ENCODE measurements at places on chromosomes 4 and X. TPM values are rescaled to one million over a fixed set of nuclear protein-coding genes. Genes with fewer than 3 reads are reported as not detected.

SPP1 gene
- 16.3 TPM for polyA plus RNA-seq

GCNA gene
- 0.67 TPM for polyA plus RNA-seq

PTCHD1 gene
- 0.03 TPM for polyA plus RNA-seq

RTL3 gene
- 0.03 TPM for polyA plus RNA-seq

PASD1 gene
- not detected for polyA plus RNA-seq

TMEM150C gene
- 2.7 TPM for polyA plus RNA-seq

UGT2B10 gene
- not detected for polyA plus RNA-seq

HPGDS gene
- 6.1 TPM for polyA plus RNA-seq

SPANXA2 gene
- polyA plus RNA-seq, result not detected

USP17L25 gene
- not detected for polyA plus RNA-seq

CCNG2 gene
- polyA plus RNA-seq, result 13.4 TPM

L1CAM gene
- 1.5 TPM for polyA plus RNA-seq

MAGEB1 gene
- not detected for polyA plus RNA-seq

FAM9C gene
- polyA plus RNA-seq, result 0.09 TPM

CTAG1B gene
- polyA plus RNA-seq, result not detected

TDO2 gene
- polyA plus RNA-seq, result not detected

TBL1X gene
- 11.0 TPM for polyA plus RNA-seq

UGT2A3 gene
- polyA plus RNA-seq, result 0.04 TPM

PFKFB1 gene
- 2.4 TPM for polyA plus RNA-seq

SPIN2A gene
- 0.48 TPM for polyA plus RNA-seq

CT47C1 gene
- polyA plus RNA-seq, result not detected

KLB gene
- 7.8 TPM for polyA plus RNA-seq

CPLX1 gene
- polyA plus RNA-seq, result 1.2 TPM

PGAM4 gene
- polyA plus RNA-seq, result not detected

GYG2 gene
- 13.6 TPM for polyA plus RNA-seq

CTAG2 gene
- polyA plus RNA-seq, result 8.5 TPM

FREM3 gene
- polyA plus RNA-seq, result not detected

CPE gene
- 71.2 TPM for polyA plus RNA-seq

LRRC66 gene
- polyA plus RNA-seq, result 0.27 TPM

LRIT3 gene
- polyA plus RNA-seq, result 0.10 TPM

F8 gene
- polyA plus RNA-seq, result 5.1 TPM

ZNF711 gene
- polyA plus RNA-seq, result 1.1 TPM

SSX3 gene
- polyA plus RNA-seq, result not detected

SYAP1 gene
- 17.0 TPM for polyA plus RNA-seq

CHIC1 gene
- 3.6 TPM for polyA plus RNA-seq

USP51 gene
- 0.48 TPM for polyA plus RNA-seq

SNCA gene
- 7.8 TPM for polyA plus RNA-seq

FAT1 gene
- polyA plus RNA-seq, result 21.8 TPM

F11 gene
- polyA plus RNA-seq, result not detected

GPM6B gene
- polyA plus RNA-seq, result 1.3 TPM

PAGE4 gene
- not detected for polyA plus RNA-seq

CLNK gene
- 0.01 TPM for polyA plus RNA-seq

NHSL2 gene
- polyA plus RNA-seq, result 0.41 TPM

Data from adipose tissue (tissue), 3 donors.